ENCODE measurements at places on chromosomes 2 and 18.

- DNase-seq: no peak
These were observed 20.1 kb upstream of the MREG start for GRCh38 chr2:216033403-216033802.

DNA sequence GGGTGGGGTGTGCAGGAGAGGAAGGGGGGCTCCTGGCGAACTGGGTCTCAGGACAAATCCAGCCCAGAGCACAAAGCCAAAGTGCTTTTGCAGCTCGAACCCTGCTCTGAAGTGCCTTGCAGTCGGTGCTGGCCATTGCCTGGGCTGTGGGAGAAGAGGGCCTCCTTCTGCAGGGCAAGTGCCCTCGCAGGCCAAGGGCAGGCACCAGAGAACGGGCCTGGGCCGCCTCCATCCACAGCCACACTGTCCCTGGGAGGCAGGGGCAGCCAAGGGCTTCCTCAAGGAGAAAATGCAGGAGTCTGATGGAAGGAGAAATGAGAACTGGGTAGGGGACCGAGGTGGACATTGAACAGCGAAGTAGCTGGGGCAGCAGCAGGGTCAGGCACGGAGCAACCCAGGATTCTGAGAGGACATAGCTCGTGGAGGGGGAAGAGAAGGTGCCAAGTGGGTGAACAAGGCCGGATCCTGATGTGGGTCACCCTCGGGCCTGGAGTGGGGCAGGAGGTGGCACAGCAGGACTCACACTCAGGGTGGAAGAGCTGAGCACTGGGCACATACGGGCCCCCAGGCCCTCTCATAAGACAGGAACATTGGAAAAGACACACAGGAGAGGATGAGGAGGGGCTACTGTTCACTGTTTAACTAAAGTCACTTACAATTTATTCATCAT lies 312.8 kb upstream of the SALL3 start:
- no peak for DNase-seq

DNA sequence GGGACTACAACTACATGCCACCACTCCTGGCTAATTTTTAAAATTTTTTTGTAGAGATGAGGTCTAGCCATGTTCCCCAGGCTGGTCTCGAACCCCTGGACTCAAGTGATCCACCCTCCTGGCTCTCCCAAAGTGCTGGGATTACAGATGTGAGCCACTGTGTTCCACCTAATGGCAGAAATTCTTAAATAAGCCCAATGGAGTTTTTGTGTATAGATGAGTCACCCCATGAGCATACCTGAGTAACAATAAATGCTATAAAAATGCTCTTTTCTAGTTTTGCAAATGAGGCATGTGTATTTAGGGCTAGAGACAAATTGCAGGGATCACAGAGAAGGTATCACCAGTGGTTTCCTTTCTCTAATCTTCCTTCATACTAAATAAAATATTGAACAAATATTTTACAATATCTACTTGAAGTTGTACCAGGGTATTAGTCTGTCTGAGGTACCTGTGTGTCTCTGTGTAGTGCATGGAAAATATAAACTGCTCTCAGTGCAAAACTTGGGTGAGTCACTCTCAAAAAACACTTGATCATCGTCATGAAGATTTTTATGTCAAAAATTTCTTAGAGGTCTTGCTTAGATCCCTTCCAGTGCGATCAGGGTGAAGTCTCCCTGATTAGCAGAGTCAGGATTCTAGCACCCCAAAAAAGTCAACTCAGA lies 337.1 kb upstream of the MMADHC start:
- DNase-seq: peak; percentile 8

GRCh38 chr2:191691898-191692297 lies 14.0 kb downstream of the NABP1 start:
- DNase-seq: no peak

DNA sequence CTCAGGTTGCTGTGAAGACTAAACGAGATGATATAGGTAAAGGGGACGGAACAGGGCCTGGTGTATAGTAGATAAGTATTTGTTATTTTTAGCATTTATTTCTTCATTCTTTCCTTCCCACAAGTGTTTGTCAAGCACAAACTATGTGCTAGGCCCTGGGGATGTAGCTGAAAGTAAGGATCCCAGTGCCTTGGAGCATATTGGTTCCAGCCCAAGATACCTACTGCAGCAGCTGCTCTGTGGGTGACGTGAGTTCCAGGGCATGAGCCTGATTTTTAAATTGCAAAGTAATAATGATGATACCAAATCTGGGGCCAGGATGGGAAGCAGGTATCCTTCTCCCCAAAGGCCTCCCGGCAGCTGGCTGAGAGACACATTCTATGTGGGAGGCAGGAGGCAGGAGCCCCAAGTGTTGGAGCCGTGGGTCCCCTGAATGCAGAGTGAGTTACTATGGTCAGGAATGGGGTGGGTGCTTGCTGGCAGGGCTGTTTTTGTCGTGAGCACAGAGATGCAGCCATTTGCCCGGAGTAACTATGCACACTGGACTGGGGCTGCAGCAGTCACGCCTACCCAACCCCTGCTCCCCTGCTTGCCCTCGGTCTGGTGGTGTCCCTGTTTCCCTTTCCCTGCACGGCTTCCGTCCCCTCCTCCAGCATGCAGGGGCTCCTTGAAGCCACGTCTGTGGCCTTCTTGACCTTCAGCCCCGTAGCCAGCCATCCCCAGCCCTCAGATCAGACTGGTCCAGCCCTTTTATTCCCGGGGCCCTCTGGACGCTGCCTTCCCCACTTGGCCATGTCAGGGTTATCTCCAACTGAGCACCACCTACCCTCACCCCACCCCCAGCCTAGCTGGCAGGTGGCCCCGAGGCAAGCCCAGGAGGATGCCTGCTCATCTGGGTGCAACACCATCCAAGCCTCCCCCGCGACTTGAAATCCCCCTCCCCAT lies 52.4 kb downstream of the INHBB start:
- DNase-seq: no peak

GRCh38 chr2:157931542-157931941 lies 55.4 kb upstream of the ACVR1 start:
- no peak for DNase-seq

DNA sequence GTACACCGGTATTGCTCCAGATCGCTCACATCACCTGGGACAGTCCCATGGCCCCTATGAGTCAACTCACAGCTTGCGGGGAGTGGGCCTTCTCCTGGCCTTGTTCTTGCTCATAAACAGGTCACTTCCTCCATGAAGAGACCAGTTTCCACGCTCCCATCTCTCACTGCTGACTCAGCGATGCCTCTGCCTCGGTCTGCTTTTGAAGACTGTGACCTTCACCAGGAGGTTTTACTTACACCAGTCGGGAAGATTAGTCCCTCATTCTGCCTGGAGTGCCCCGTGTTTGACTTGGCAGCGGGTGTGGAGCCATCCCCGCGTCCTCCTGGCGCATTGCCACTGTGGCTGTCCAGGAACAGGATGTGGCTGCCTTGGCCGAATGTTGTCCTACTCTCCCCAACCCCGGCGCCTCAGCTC lies 159.8 kb downstream of the RHBDD1 start:
- peak; percentile 97 for DNase-seq

- DNase-seq: no peak
These were observed 49.7 kb upstream of the CDC42EP3 start for GRCh38 chr2:37721201-37721560.

GRCh38 chr2:127219171-127220070 lies 678 bp downstream of the CYP27C1 start:
- DNase-seq: no peak
